ENCODE measurements at places on chromosomes 6 and 20. TPM values are rescaled to one million over a fixed set of nuclear protein-coding genes. Genes with fewer than 3 reads are reported as not detected.

GRCh38 chr6:138580040-138580439, 80.7 kb upstream of the NHSL1 start:
- H3K4me1 ChIP-seq: no peaks in the 10 kb centered on the region
- no peak overlapping the region for H3K27ac ChIP-seq
- no peaks in the 10 kb centered on the region for H3K27me3 ChIP-seq
- H3K4me3 ChIP-seq: no peak overlapping the region
- no peak for DNase-seq
- no peaks in the 10 kb centered on the region for H3K36me3 ChIP-seq

The B3GAT2 gene
- 0.05 TPM for polyA plus RNA-seq

DNA sequence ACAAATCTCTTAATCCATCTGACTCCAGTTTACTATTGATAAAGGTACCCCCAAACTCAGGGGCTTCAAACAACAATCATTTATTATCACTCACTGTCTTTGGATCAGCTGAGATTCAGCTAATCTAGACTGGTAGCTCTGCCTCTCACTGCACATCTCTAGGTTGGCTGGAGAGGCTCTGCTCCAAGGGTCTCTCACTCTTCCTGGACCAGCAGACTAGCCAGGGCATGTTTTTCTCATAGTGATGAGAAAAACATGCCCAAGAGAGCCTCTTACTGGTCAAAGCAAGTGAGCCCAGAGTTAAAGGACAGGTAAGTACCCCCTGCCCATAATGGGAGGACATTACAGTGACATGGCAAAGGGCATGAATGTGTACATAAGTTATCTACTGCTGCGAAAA, 115.1 kb upstream of the BEND3 start:
- H3K4me3 ChIP-seq: no peak overlapping the region
- DNase-seq: no peak
- no peaks in the 10 kb centered on the region for H3K36me3 ChIP-seq
- H3K27ac ChIP-seq: no peak overlapping the region
- no peaks in the 10 kb centered on the region for H3K4me1 ChIP-seq

The ZSCAN16 gene
- polyA plus RNA-seq: 4.0 TPM

The CD24 gene
- 0.29 TPM for polyA plus RNA-seq

GRCh38 chr6:54085541-54085940, 25.7 kb upstream of the MLIP start:
- H3K27ac ChIP-seq: no peak overlapping the region
- no peaks in the 10 kb centered on the region for H3K27me3 ChIP-seq
- no peak for DNase-seq
- no peaks in the 10 kb centered on the region for H3K36me3 ChIP-seq
- H3K4me1 ChIP-seq: no peaks in the 10 kb centered on the region

DNA sequence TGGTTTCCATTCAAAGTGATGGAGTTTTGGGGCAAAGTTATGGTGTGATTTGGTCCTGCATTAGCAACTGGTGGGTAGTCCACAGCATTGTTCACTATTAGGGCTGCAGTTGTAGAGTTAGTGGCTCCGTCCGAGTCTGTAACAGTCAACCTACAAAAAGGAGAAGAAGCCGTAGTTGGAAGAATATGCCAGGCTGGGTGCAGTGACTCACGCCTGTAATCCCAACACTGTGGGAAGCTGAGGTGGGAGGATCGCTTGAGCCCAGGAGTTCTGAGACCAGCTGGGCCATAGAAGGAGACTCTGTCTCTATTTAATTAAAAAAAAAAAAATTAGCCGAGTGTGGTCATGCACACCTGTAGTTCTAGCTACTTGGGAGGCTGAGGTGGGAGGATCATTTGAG, 69.5 kb downstream of the KIAA0319 start:
- no peaks in the 10 kb centered on the region for H3K36me3 ChIP-seq
- no peaks in the 10 kb centered on the region for H3K4me1 ChIP-seq
- no peak overlapping the region for H3K4me3 ChIP-seq
- H3K27me3 ChIP-seq: no peaks in the 10 kb centered on the region
- no peak overlapping the region for H3K27ac ChIP-seq

DNA sequence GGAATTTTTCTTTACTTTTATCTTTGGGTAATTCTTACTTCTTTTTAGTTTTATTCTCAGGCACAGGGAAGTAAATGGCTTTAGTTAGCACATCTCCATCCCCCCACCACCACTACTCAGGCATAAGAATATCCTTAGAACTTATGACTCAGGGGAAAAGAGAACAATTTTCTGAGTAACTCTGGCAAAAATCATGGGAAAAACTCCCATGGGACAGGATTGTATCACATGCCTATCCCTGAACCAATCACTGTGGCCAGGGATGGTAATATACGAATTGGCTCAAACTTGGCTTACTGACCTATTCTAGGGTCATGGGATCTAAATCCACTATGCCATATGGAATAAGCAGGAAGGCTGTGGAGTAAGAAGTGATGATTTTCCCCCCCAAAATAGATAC, 339.1 kb downstream of the BTBD3 start:
- no peak for DNase-seq
- H3K27me3 ChIP-seq: no peaks in the 10 kb centered on the region
- no peaks in the 10 kb centered on the region for H3K4me1 ChIP-seq
- H3K4me3 ChIP-seq: no peak overlapping the region
- no peak overlapping the region for H3K27ac ChIP-seq

The SYNE1 gene
- 3.7 TPM for polyA plus RNA-seq
